Stimulated activated CD4-positive, alpha-beta T cell treated with anti-CD3 and anti-CD28 coated beads, Interleukin-12 subunit alpha, Interleukin-12 subunit beta, amount 100 ng/mL, for 48 hours (primary cell): ENCODE measurements at places on chromosomes 11 and 22.

- peak; percentile 28 for DNase-seq
These were observed 901 bp upstream of the KMT2A start for GRCh38 chr11:118435290-118435892.

GRCh38 chr11:31120428-31120827, 249.1 kb downstream of the DCDC1 start:
- DNase-seq, result no peak

- no peak for DNase-seq
These were observed 3.7 kb downstream of the TRMT112 start for GRCh38 chr11:64313491-64314145.

GRCh38 chr11:3807909-3808860, at the start of gene PGAP2:
TSS of gene PGAP2 (plus strand) at chr11:3808560. CDS start at chr11:3811260, 2,700 bp downstream.
- no peak for DNase-seq

GRCh38 chr22:17910561-17911311, 113.6 kb downstream of the MICAL3 start:
- DNase-seq, result no peak

GRCh38 chr11:65766535-65766934, 14.2 kb downstream of the AP5B1 start:
- no peak for DNase-seq

DNA sequence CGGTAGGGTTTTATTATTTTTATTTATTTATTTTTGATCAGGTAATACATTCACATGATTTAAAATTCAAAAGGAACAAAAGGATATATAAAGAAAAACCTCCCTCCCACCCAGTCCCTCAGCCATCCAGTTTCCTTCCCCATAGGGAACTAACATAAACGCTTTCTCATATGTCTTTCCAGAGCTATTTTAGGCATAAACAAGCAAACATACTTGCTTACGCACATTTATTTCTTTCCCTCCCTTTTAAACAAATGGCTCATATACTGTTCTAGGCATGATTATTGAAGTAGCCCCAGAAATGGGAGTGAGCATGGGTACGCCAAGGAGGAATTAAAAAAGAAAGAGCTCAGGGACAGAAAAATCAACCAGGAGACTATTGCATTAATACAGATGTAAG, 63.7 kb downstream of the LIF start:
- DNase-seq, result no peak

DNA sequence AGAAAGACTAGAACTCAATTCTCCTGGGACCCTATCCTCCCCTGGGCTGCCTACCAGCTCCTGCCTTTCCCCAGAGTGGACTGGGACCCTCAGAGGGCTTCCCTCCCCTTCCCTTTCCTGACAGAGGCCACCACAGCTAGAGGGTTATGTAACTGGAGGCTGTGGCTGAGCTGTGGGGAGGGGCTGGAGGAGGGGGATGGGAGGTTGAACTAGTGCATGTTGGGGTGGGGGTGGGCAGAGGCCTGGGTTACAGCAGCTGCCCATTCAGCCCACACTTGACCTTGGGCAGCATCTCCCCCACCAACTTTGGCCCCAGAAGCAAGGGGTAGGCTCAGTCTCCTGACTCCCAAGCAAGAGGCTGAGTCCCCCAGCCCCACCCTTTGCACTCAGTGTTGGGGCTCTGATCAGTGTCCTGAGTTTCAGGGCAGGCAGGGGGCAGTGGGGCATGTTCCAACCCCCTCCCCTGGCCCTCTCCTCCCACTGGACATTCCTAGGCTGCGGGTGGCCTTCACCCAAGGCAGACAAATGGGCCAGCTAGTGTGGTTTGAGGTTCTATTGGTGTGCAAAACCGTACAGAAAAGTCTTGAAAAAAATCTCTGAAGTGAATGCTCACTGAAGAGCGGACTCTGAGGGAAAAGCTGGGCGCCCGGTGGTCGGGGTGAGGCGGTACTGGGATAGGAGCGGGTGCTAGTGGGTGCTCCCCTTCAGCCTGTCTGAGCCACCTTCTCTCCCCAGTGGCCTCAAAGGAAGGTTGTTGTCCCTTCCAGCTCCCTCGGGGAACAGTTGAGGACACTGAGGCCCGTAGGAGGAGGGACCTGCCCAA, 3.8 kb downstream of the KCNC1 start:
- DNase-seq, result no peak

GRCh38 chr22:45358127-45358526, 48.4 kb downstream of the FAM118A start:
- DNase-seq, result no peak

DNA sequence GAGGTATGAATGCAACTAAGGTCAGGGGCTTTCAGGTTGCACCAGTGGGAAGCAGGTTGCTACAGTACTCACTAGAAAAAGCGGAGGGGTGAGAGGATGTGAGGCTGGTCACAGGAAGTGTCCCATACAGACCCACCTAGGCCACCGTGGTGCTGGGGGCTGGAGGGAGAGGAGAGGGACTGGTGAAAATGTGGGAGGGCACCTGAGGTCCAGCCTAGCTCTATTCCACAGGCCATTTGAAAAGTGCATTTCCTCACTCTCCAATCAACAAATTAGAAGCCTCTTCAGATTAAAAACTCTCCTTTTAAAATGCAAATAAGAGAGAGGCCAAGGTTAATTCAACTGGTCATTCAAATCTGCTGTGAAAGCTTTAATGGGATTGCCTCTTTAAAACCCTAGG, 38.6 kb upstream of the NCAM1 start:
- no peak for DNase-seq

DNA sequence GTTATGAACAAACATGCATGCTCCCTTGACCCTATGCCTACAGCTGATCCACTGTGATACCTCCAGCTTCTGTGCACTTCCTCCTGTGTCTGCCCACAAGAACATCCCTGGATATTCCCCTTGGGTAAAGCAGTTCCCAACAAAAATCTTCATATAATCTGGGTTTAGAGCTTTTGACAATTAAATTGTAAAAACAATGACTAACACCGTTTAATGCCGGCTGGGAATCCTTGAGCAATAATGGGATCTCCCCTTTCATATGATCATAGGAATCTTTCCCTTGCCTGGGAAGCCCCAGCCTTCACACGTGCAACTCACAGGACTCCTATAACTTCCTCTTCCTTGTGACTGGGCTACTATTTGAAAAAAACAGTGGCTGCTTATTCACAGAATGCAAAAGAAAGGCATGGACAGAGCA, 6.3 kb upstream of the ZC3H12C start:
- no peak for DNase-seq

DNA sequence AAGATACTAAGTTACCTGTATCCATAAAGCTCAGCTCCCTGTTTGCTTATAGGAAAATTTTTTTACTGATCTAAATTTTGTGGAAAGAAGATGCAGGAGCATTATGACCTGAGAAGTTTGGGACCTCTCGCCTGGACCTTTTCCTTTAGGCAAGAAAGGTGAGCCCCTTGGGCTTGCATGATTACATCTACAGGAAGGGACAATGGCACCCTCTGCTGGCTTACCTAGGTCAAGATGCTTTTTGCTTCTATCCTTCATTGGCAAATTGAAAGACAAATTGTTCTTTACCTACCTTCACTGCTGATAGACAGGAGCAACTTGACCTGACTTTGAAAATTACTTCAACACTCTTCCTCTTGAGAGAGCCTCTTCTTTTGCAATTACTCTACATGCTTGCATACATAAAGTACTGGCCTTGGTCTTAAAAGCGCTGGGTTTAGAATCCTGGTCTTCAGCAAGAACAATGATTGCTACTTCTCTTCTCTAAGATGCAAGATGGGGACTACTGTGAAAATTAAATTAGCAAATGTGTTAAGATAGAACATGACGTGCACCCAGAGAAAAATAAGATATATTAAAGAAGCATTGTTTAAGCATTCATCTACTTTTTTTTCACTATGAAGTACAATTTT, 147.2 kb downstream of the TRPC6 start:
- no peak for DNase-seq

DNA sequence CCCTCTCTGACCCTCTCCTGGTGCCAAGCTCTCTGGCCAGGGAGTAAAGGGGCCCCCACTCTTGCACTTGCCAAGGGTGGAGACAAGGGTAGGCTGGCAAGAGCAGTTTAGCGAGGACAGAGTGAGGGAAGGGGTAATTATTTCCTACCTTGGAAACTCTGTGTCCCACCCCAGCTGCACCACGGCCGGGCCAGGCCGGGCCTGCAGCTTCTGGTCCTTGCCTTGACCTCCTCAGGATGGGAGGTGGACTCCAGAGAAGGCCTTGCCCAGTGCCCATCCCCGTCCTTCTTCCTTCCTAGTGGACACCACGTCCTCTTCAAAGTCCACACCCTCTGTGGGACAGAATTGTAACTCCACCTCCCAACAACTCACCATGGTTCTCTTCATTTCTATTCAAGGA, 18.4 kb upstream of the OSBPL5 start:
- no peak for DNase-seq

GRCh38 chr22:30944986-30945385, 23.6 kb downstream of the MORC2 start:
- no peak for DNase-seq

DNA sequence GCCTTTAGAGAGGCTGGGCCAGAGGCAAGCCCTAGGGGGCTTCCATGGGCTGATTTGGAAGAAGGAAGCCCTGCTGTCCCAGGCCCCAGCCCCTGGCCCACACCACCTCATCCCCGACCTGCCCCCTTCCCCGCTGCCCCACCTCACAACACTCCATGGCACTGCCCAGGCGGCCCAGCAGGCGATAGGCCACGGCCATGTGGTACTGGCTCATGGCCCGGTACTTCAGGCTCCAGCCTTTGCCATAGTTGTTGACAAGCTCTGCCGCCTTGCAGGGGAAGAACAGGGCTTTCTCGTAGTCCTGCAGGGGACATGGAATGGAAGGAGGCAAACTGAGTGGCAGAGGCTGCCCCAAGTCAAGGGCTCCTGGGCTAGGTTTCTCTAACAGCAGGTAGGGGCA, 6.4 kb downstream of the RAPSN start:
- no peak for DNase-seq

DNA sequence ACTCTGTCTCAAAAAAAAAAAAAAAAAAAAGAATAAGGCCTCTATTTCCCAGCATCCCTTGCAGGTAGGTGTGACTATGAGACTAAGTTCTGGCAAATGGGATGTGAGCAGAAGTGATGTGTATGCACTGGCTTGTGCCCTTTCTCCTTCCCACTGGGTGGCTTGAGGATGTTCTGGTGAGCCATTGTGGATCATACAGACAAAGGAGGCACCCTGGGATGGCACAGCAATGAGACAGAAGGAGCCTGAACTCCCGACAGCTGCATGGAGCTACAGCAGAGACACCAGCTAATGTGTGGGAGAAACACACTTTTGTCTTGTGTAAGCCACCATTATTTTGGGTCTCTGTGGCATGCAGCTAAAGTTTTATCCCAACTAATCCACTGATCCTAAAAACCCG, 10.6 kb upstream of the SORL1 start:
- DNase-seq, result no peak

GRCh38 chr11:59141673-59142460, 789 bp upstream of the FAM111A start:
- DNase-seq, result no peak

DNA sequence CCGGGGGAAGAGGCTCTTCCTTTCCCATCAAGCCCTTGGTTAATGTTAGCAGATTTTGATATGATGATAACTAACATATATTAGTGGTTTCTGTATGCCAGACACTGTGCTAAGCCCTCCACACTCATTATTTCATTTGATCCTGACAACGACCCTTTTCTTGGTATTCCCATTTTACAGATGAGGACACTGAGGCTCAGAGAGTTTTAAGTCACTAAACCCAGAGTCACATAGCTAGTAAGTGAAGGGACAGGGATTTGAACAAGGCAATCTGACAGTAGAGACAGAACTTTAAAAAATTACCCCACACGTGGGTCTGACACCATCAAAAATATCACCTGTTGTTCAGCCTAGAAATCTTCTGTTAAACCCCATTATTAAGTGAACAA, 22.4 kb downstream of the POU2AF1 start:
- no peak for DNase-seq
